ENCODE measurements at places on chromosomes 7 and 10. TPM values are rescaled to one million over a fixed set of nuclear protein-coding genes. Genes with fewer than 3 reads are reported as not detected.

GRCh38 chr10:58642283-58642682, 129.6 kb downstream of the BICC1 start:
- no peak overlapping the region for H3K4me3 ChIP-seq

GRCh38 chr10:46235705-46236545, 50.9 kb upstream of the ANTXRL start:
- no peaks in the 10 kb centered on the region for H3K36me3 ChIP-seq
- H3K27ac ChIP-seq = no peak overlapping the region
- H3K27me3 ChIP-seq = no peaks in the 10 kb centered on the region
- H3K4me1 ChIP-seq = no peaks in the 10 kb centered on the region
- no peak overlapping the region for H3K4me3 ChIP-seq

Gene RBAK
- total RNA-seq = 16.1 TPM

DNA sequence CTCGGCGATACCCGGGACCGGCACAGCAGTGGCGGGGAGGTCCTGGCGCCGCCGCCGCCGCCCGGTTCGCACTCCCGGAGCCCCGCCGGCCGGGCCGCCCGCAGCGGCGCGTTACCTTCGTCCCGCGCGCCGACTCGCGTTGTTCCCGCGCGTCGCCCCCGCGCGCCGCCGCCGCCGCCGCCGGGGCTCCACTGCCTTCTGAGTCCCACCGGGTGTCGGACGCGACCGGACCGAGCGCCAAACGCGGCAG, at the start of gene EZH2:
EZH2 (minus strand) TSS at position 243 of the 250 bp plus-strand sequence. CDS start 36,993 bp downstream, outside the sequence.
- peak within 1 kb of the TSS; percentile 98 for H3K4me3 ChIP-seq
- no peak for DNase-seq
- H3K36me3 ChIP-seq = no peaks in the 10 kb centered on the region
- no peaks in the 10 kb centered on the region for H3K27me3 ChIP-seq

Gene NRAP
- total RNA-seq = 0.05 TPM

DNA sequence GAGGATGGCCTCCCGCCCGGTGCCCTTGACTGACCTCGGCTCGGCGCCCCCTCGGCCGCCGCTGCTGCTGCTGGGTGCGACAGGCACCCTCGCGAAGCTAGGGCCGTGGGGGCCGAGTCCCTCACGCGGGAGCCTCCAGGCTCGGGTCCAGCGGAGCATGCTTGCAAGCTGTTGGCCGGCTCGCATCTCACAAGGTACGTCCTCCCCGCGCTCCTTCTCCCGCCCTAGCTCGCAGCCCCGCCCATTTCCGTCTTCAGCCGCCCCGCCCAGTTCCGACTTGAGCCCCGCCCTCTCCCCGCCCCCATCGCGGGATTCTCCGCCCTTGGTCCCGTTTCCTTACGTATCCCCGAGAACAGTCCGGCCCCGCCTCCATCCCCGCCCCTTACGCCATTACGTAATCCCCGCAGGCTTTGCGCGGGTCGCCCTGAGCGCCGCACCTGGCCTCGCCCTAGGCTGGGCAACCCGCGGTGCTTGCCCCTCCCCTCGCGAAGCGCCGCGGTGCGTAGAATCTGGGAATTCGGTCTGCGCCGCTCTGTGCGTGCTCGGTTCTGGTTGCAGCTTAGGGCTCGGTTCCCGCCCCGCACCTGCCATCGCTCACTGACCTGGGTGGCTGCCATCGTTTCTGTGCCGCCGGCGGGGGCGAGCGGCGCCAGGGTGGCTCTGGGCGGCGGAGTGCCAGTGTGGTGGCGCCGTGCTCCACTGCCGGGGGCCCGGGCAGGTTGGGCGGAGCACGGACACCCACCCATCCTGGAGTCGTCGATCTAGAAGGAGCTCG, at the start of gene ABHD11:
ABHD11 (minus strand) TSS at position 191 of the 775 bp plus-strand sequence; CDS start at position 159, 32 bp downstream.
- H3K36me3 ChIP-seq = peaks cover 9% of the 10 kb centered on the region
- peak within 1 kb of the TSS; percentile 100 for H3K27ac ChIP-seq
- H3K4me1 ChIP-seq = peaks cover 46% of the 10 kb centered on the region
- peak; percentile 99 for DNase-seq
- H3K27me3 ChIP-seq = no peaks in the 10 kb centered on the region

Gene DYNC1I1
- total RNA-seq = 6.8 TPM
